ENCODE measurements at places on chromosomes 7 and 10. TPM values are rescaled to one million over a fixed set of nuclear protein-coding genes. Genes with fewer than 3 reads are reported as not detected.

DNA sequence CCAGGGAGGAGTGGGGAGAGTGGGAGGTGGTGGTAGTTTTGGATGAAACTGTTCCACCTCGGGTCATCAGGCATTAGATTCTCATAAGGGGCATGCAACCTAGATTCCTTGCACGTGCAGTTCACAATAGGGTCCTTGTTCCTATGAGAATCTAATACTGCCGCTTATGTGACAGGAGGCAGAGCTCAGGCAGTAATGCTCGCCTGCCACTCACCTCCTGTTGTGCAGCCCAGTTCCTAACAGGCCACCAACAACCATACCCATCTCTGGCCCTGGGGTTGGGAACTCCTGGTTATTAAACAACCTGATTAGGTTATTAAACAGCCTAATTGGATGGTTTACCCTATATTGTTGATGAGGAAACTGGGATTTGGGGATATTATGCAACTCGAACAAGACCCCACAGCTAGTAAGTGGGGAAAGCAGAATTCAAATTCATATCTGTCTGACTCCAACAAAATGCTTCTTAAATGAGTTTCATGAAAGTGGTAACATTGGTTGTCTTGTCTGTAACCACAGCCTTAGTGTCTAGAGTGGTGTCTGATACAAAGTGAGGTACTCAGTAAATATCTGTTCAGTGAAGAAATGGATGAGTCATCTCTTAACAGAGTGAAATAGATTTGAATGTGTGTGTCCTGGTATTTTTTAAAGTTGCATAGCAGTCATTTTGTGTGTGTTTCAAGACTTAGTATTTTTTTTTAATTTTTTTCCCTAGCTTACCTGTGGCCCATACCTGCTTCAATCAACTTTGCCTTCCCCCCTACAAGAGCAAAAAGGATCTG is 101.6 kb downstream of the HECTD2 start:
- no peaks in the 10 kb centered on the region for H3K4me1 ChIP-seq
- no peak overlapping the region for H3K4me3 ChIP-seq
- H3K36me3 ChIP-seq: no peaks in the 10 kb centered on the region

GRCh38 chr7:21986096-21986495 is 40.4 kb upstream of the CDCA7L start:
- DNase-seq: no peak
- H3K27me3 ChIP-seq: no peaks in the 10 kb centered on the region
- H3K4me3 ChIP-seq: no peak overlapping the region
- no peaks in the 10 kb centered on the region for H3K4me1 ChIP-seq

GRCh38 chr7:92768501-92769393 is 67.6 kb downstream of the CDK6 start:
- H3K27me3 ChIP-seq: no peaks in the 10 kb centered on the region
- H3K4me3 ChIP-seq: no peak overlapping the region

DNA sequence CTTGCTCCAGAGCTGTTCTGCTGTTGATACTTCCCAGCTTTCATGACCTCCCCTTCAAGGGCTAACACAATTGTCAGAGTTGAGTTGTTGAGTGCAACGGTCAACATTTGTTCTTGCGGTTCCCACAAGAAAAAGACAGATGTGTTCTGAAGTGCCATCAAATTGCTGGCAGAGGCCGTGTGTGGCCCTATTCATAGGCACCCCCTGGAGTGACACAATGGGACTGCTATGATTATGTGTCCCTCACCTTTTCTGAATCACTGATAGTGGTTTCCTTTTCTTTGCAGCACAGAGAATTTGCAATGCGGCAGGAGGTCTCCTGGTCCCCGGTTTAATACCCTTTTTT is 5.8 kb upstream of the IGFBP1 start:
- H3K4me3 ChIP-seq: no peak overlapping the region
- DNase-seq: no peak
- H3K4me1 ChIP-seq: no peaks in the 10 kb centered on the region
- no peaks in the 10 kb centered on the region for H3K36me3 ChIP-seq

The PDZD7 gene
- total RNA-seq: 0.88 TPM

DNA sequence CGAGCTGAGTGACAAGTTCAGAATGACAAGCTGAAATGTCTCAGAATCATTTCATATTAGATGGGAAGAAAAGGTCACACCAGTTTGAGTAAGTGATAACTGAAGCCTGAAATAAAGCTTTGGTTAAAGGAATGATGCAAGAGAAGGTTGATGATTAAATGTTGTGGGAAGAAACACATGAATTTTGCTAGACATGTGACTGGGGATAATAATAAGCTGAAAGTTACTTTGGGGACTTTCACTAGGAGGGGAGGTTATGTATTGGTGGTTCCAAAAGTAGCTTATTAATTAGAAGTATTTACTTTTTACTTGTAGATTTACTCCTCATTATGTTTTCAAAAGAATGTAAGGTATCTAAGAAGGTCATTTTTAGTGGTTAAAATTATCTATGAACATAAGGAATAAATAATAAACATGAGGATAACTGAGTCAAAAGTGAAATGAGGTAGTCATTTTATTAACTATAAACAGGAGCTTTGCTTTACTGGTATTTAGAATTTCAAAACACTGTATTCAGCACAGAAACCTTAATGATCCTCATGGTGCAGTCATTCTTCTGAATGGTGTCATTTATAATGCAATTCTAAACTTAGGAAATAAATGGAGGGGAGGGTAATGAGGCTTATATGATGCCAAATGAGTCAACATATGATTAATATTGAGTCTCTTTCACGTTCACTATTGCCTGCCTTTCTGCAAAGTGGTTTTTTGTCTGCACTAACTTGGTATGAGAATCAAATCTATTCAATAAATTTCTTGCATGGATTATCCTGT is 63.7 kb downstream of the PRKG1 start:
- no peaks in the 10 kb centered on the region for H3K4me1 ChIP-seq
- no peaks in the 10 kb centered on the region for H3K27me3 ChIP-seq
- no peaks in the 10 kb centered on the region for H3K36me3 ChIP-seq
- DNase-seq: no peak

The CHST3 gene
- total RNA-seq: 5.7 TPM

- H3K4me1 ChIP-seq: peaks cover 2% of the 10 kb centered on the region
- DNase-seq: no peak
- no peaks in the 10 kb centered on the region for H3K27me3 ChIP-seq
- H3K36me3 ChIP-seq: no peaks in the 10 kb centered on the region
These were observed 92.0 kb downstream of the BBS9 start for GRCh38 chr7:33221390-33221789.

- H3K4me1 ChIP-seq: peaks cover 5% of the 10 kb centered on the region
- H3K27ac ChIP-seq: no peak overlapping the region
- no peak overlapping the region for H3K4me3 ChIP-seq
- H3K27me3 ChIP-seq: no peaks in the 10 kb centered on the region
These were observed 3.1 kb downstream of the CYP2W1 start for GRCh38 chr7:985915-986741.

DNA sequence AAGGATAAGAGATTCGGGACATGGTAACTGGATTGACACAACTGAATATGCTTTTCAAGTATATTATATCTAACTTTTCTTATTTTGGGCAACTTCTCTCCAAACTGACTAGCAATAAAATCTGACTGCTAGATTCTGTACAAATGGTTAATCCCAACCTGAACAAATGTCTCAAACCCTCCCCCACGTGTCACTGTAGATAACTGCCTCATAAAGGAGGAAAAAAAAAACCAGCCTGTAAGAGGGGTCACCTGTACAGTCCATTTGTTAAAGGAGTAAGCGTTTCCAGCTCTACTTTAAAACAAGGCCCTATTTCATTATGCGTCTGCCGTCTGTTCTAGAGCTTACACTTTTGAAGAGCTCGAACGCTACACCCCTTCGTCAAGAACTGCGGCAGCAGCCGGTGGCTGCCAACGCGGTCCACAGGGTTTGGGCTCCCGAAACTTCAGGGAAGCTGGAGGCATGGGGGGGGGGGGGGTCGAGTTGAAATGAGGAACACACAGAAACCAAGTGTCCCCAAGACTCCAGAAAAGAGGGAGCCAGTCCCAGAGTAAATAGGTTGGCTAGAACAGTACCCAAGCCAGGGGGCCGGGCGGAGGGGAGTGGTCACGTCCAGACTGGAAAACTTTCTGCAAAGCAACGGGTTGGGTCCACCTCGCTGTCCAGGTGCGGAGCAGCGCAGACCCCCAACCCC is 492 bp downstream of the COG5 start:
- H3K27me3 ChIP-seq: no peaks in the 10 kb centered on the region
- DNase-seq: no peak
- H3K27ac ChIP-seq: peak overlapping the region; percentile 97
- peaks cover 3% of the 10 kb centered on the region for H3K4me1 ChIP-seq

DNA sequence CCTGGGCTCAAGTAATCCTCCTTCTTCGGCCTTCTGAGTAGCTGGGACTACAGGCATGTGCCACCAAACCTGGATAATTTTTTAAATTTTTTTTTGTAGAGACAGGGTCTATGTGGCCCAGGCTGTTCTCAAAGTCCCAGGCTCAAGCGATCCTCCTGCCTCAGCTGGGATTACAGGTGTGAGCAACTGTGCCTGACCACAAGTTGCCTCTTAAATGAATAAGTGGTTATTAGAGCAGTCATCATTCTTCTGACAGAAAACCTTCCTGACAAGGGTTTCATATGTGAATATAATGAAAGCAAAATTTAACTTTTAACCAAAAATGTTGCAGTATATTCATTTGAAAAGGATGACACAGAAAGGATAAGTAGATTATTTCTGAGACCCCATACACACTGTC is 532.5 kb downstream of the GRM8 start:
- no peak for DNase-seq
- no peaks in the 10 kb centered on the region for H3K4me1 ChIP-seq
- no peak overlapping the region for H3K27ac ChIP-seq
- no peak overlapping the region for H3K4me3 ChIP-seq
- H3K36me3 ChIP-seq: no peaks in the 10 kb centered on the region

DNA sequence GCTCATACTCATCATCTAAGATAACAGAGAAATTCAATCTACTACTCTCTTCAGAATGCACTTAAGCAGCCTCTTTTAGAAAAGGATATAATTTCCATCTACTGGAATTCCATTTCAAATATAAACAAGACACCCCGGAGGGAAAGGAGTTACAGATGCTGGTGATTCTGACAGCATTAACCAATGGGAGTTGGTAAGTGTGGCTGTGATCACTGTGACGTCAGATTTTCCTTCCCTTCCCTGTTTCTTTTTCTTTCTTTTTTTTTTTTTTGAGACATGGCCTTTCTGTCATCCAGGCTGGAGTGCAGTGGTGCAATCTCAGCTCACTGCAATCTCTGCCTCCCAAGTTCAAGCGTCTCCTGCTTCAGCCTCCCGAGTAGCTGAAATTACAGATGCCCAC is 106.6 kb downstream of the ACTR3B start:
- no peak overlapping the region for H3K4me3 ChIP-seq
- H3K4me1 ChIP-seq: no peaks in the 10 kb centered on the region
- no peaks in the 10 kb centered on the region for H3K27me3 ChIP-seq
- no peaks in the 10 kb centered on the region for H3K36me3 ChIP-seq
- H3K27ac ChIP-seq: no peak overlapping the region
- DNase-seq: no peak

GRCh38 chr10:15290150-15290549 is 80.9 kb downstream of the FAM171A1 start:
- H3K27me3 ChIP-seq: no peaks in the 10 kb centered on the region
- no peak overlapping the region for H3K4me3 ChIP-seq
- H3K4me1 ChIP-seq: no peaks in the 10 kb centered on the region
- no peaks in the 10 kb centered on the region for H3K36me3 ChIP-seq

The LRRD1 gene
- total RNA-seq: not detected

DNA sequence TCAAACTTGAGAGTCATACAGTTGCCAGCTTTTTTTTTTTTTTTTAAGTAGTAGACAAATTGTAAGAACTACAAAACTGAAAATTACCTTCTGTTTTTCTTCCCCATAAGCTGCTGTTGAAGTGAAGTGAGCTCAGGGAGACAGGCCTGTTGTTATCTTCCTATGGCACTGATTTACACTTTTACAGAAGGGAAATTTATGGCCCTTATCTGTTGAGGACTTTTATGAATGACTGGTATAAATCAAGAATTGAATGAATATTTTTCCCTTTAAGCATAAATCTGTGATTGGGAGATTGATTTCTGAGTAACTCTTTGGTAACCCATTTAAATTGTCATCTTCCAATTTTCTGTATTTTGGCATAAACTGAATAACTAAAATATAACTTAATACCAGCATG is 124.0 kb downstream of the SDK1 start:
- H3K27me3 ChIP-seq: no peaks in the 10 kb centered on the region
- H3K4me1 ChIP-seq: peaks cover 3% of the 10 kb centered on the region
- no peak overlapping the region for H3K27ac ChIP-seq

GRCh38 chr7:130273081-130273932 is 6.6 kb downstream of the CPA2 start:
- peak overlapping the region; percentile 54 for H3K4me3 ChIP-seq
- peak; percentile 67 for DNase-seq
- peak overlapping the region; percentile 96 for H3K27ac ChIP-seq
- H3K4me1 ChIP-seq: peaks cover 6% of the 10 kb centered on the region
- H3K36me3 ChIP-seq: no peaks in the 10 kb centered on the region

- no peak overlapping the region for H3K27ac ChIP-seq
- H3K27me3 ChIP-seq: no peaks in the 10 kb centered on the region
- H3K4me3 ChIP-seq: no peak overlapping the region
- H3K36me3 ChIP-seq: no peaks in the 10 kb centered on the region
These were observed 154.9 kb upstream of the ITGB1 start for GRCh38 chr10:33112831-33113455.

DNA sequence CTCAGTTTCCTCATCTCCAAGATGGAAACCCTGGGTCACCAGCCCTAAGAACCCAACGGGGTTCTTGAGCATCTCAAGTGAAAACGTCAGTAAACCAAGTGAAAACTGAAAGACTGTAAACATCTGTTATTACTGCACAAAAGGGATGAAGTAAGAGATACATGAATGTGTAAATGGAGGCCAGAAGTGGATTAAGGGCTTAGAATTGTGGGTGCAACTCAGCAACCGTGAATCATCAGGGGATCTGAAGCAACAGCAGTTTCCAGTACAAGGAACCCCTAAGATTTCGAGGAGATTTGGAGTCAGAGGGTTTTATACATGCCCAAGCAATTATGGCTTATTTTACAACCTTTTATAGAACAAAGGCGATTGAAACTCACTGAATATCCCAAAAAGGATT is 95.7 kb upstream of the SVIL start:
- peaks cover 20% of the 10 kb centered on the region for H3K27me3 ChIP-seq
- peaks cover 11% of the 10 kb centered on the region for H3K4me1 ChIP-seq
- H3K36me3 ChIP-seq: no peaks in the 10 kb centered on the region

GRCh38 chr7:19111474-19112273 is 5.8 kb downstream of the TWIST1 start:
- DNase-seq: no peak
- peaks cover 42% of the 10 kb centered on the region for H3K4me1 ChIP-seq
- no peaks in the 10 kb centered on the region for H3K36me3 ChIP-seq
- peaks cover 75% of the 10 kb centered on the region for H3K27me3 ChIP-seq
- H3K4me3 ChIP-seq: no peak overlapping the region
- no peak overlapping the region for H3K27ac ChIP-seq

- H3K4me3 ChIP-seq: no peak overlapping the region
- no peaks in the 10 kb centered on the region for H3K36me3 ChIP-seq
- H3K27ac ChIP-seq: no peak overlapping the region
- H3K4me1 ChIP-seq: no peaks in the 10 kb centered on the region
These were observed 164.0 kb downstream of the SH2D4B start for GRCh38 chr10:80701706-80702105.

GRCh38 chr7:151393031-151393977 is 16.5 kb downstream of the WDR86 start:
- no peaks in the 10 kb centered on the region for H3K4me1 ChIP-seq
- no peaks in the 10 kb centered on the region for H3K27me3 ChIP-seq
- H3K4me3 ChIP-seq: no peak overlapping the region
- H3K27ac ChIP-seq: no peak overlapping the region

Data from H1 (cell line).